ENCODE measurements at places on chromosomes 3 and 15.

GRCh38 chr15:31080591-31081014 lies 20.9 kb downstream of the TRPM1 start:
- peak; percentile 10 for DNase-seq

GRCh38 chr3:128569756-128570155 lies 76.8 kb upstream of the GATA2 start:
- no peak for DNase-seq

- DNase-seq = no peak
Observed at GRCh38 chr15:40594429-40594836, 384 bp downstream of the KNL1 start.

- DNase-seq = no peak
Observed at GRCh38 chr3:102661707-102662497, 227.1 kb downstream of the ZPLD1 start.

DNA sequence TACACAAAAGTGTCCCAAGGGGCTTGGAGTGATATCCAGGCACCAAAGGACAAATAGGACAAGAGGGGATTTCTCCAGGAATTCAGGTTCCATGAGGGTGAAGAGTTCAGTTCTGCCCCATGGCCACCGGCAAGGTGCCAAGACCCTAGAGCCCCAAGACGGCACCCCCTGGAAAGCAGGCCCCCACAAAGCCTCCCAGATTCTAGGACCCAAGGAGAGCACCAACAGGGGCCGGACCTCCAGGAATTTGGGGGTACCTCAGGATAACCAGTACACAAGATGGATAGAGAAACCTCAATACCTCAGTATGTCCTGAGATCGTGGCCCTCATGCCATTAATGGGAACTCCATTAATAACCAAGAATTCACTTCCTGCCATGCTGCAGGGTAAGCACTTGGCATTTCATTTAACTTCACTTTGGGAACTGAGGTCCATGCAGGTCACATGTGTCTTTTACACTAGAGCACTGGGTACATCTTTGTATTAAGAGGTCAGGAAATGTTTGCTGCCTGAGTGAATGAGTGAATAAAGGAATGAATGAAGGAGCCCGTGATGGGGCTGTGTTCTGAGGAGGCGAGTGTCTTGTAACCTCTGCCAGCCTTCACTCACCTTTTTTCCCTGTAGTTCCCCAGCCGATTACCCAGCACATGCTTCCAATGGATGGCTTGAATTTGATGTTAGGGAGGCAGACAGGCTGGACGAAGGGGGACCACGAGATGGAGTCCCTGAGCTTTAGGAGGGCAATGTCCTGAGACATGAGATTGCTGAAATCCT lies 15.5 kb upstream of the PRSS50 start:
- DNase-seq = no peak

- no peak for DNase-seq
Observed at GRCh38 chr3:114899186-114899931, 247.7 kb downstream of the ZBTB20 start.

Data from activated T-cell treated with anti-CD3 and anti-CD28 coated beads, Interleukin-2, amount 50 U/mL, for 72 hours (primary cell).